Left lobe of liver (tissue), 2 donors: ENCODE measurements at places on chromosomes 2 and 18. TPM values are rescaled to one million over a fixed set of nuclear protein-coding genes. Genes with fewer than 3 reads are reported as not detected.
A peak's percentile ranks its signal among the peaks of the same experiment; 100 is the strongest.

RFX8 gene
- not detected for total RNA-seq

GAL3ST2 gene
- 0.55 TPM for total RNA-seq

- DNase-seq = no peak
Measured at GRCh38 chr2:204321027-204321800, 224.1 kb upstream of the PARD3B start.

HOXD13 gene
- not detected for total RNA-seq

GRCh38 chr18:59706499-59706898 is 9.3 kb upstream of the CCBE1 start:
- no peak for DNase-seq

ASB18 gene
- not detected for total RNA-seq

- DNase-seq = no peak
Measured at GRCh38 chr18:8794156-8794933, 89.0 kb downstream of the MTCL1 start.

DNA sequence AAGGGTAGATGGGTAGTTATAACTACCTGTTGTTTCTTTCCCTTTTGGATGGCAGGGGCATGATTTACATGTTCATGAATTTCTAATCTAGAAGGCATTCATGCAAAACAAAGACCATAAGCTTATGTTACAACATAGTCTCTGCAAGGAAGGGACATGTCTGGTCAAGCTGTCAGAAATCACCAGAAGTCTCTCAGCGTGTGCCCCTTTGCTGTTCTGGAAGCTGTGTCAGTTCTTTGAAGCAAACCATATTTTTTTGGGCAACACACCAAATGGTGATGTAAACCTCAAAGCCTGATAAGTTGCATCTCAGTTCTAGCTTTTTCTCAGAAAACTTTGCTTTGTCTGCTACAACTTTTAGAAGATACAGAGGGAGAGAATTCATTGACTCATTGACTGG is 173.5 kb upstream of the CTAGE1 start:
- DNase-seq = no peak

DNA sequence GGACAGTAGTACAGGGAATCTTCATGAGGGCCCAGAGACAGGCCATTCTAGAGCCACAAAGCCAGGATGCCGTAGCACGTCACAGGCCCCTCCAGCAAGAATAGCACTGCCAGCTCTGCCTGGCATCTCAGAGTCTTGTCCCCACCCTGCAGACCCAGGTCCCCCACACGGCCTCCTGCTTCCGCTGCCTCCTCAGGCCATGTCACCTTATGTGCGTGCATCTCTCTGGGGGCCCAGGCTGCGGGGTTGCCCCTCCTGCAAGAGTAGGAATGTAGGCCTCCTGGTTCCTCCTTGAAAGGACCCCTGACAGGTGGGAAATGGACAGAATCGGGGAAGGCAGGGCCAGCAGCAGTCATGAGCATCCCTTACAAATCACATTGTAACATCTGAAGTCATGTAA is 49.8 kb downstream of the ADI1 start:
- DNase-seq = no peak

PRKAG3 gene
- not detected for total RNA-seq

ALLC gene
- 0.20 TPM for total RNA-seq

- DNase-seq = no peak
Measured at GRCh38 chr18:39991696-39992265, 1963.3 kb upstream of the PIK3C3 start.

- DNase-seq = peak; percentile 29
Measured at GRCh38 chr18:79630281-79631095, 49.1 kb upstream of the CTDP1 start.

HOXD9 gene
- not detected for total RNA-seq

GRCh38 chr2:25265802-25266201 is 75.9 kb downstream of the DNMT3A start:
- DNase-seq = no peak
